Activated CD4-positive, alpha-beta T cell treated with anti-CD3 and anti-CD28 coated beads for 36 hours (primary cell): ENCODE measurements at places on chromosomes 5 and 9.
A peak's percentile ranks its signal among the peaks of the same experiment; 100 is the strongest.

DNA sequence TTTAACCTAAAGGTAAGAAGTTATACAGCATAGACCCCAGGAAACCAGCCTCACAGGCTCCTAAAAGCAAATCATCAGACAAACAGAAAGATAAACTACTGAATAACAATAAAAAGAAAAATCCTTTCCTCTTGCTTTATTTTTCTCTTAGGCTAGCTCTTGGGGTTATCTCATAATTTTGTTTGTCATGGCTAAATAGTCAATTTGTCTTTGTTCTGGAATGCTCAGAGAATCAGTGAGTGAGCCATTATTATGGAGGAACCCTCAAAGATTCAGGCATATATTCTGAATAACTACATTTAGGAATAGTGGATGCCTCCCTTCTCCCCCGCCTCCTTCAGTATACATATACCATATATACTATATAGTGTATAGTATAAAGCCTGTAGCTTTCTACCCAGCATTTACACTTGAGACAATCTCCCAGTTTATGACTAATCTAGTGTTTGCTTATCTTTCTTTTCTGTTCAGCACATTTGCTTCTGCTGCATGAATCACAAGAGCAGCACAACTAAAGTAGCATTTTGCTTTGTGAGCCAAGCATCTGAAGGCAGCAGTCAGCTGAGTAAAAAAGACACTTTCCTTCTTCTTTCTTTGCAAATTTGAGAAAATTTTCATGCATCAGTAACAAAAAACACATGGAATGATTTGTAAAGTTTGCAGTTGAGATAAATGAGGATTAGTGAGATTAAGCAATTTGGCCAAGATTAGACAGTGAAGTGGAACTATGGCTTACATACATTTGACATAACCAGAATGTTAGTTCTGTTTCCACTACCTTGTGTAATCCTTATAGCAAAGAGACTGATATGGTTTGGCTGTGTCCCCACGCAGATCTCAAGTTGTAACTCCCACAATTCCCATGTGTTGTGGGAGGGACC, 45.3 kb upstream of the PPP3R2 start:
- no peak for DNase-seq

- peak; percentile 48 for DNase-seq
Measured at GRCh38 chr9:126401107-126401506, 74.5 kb downstream of the MVB12B start.

DNA sequence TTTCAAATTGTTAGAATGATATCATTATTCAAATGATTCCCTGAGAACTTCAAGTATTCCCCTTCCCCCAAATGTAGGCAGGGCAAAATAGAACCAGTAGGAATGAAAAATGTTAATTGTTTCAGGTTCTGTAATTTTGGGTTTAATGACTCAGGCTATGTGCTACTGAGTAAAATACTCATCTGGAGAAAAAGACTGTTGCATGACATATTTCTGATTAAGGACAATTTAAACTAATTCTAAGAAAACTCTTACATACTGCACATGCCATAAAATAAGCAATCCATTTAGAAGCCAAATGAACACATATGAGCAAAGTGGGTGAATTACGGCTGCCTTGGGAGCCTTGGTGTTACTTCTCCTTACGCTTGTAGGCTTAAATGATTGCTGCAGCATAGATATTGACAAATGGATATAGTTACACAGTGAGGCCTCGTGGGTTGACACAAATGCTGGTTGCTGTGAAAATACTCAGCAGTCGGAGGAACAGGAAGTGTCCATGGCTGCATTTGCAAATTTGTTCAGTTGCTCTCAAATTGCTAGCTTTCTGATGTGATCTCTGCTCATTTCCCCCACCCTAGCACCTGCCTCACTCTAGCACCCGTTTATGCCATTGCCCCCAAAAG, 174.9 kb upstream of the DMAC1 start:
- DNase-seq, result peak; percentile 41

- no peak for DNase-seq
Measured at GRCh38 chr5:53359916-53360517, 120.4 kb upstream of the FST start.

DNA sequence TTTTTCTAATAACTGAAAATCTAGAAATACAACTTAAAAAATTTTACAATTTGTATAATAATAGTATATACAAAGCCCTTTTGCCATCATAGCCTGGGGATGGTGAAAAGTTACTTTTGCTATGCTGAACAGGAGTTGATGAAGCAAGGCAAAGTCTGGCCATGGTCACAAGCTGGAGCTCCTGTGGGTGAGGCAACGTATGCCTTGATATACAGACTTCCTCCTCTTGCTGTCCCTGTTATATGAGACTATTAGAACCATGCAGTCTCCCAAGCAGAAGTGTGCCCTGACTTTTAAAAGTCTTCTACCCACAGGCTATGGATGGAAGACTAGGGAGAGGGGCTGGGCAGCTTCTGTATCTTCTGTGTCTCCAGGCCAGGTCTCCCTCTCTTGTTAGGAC, 15.7 kb downstream of the FAM151B start:
- DNase-seq, result no peak

DNA sequence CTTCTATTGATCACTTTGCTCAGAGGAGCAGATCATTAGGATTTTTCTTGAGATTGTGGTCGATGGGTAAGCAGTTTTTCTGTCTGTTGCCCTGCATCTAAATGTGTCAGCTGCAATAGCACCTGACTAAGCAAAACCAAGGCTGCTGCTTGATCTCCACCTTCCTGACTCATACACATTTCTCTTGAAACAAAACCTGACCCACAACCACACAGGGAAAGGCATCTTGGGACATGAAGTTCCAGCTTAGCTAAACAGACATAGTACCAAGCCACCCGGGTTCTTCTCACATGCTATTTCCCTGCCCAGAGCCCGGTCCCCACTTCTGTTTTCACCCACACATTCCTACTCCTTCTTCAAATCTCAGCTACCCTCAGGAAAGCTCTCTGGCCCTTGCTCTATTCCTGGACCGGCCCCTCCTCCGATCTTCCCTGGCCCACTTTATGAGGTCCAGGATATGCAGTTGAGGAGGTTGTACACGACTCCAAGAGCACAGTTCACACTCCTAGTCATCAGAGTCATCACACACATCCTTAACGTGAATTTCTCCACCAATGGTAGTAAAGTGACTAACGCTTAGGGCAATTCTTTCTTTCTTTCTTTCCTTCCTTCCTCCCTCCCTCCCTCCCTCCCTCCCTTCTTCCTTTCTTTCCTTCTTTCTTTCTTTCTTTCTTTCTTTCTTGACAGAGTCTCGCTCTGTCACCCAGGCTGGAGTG, 16.0 kb upstream of the ZBTB43 start:
- peak; percentile 36 for DNase-seq

- peak; percentile 82 for DNase-seq
Measured at GRCh38 chr9:35489313-35490154, at the start of gene RUSC2. Gene RUSC2, plus strand, starts transcription at chr9:35490111. Its CDS starts 56,411 bp downstream, at chr9:35546522.

DNA sequence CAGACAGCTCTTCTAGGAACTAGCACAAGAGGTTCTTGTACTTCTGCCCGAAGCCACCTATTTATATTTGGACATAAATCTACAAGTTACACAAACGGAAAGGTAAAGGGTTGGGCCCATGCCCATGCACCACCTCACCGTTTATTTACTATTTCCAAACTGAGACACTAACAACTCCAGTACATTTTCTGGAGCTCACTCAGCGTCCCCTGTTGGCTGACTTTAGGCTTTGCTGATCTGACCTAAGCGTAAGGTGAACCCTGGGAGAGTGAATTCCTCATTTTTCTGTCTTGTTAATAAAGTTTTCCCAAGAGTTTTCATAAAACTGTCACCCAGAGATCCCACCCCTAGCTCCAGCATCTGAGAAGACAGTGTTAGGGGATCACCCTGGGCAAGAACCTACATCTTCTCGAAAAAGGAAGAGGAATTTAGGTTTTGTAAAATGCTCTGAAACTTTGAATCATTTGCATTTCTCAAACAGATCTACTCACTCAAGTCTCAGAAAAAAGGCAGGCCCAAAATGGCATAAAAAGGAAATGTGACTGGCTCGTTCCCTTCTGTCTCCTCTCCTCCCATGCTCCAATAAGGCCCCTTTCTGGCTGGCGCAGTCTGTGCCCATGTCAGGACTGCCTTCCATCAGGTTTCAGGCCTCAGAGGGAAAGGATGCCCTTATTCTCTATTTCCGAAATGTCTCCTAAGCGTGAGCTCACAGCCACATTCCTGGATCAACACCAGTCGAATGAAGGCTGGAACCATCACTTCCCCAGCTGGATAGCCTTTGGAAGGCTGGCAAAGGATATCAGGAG, 201.3 kb downstream of the FANCC start:
- no peak for DNase-seq

DNA sequence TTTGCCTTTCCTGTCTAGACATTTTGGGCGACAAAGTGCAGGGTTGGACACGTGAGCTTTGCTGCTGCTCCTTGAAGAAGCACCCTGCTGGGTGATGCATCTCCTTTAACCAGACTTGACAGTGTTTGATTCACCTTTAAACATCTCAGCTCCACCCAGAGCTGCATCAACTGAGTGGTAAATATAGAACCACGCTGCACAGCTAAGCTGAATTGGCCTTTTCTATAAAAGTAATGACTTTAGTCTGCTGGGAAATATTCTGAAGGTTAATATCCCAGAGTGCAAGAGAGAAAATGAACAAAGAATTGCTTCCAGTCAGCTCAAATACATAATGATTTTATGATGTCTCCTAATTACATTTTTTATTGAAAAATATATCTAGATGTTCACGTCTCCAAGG, 264.3 kb upstream of the ADCY2 start:
- DNase-seq, result no peak

- no peak for DNase-seq
Measured at GRCh38 chr5:52740007-52740406, 47.7 kb upstream of the ITGA1 start.

DNA sequence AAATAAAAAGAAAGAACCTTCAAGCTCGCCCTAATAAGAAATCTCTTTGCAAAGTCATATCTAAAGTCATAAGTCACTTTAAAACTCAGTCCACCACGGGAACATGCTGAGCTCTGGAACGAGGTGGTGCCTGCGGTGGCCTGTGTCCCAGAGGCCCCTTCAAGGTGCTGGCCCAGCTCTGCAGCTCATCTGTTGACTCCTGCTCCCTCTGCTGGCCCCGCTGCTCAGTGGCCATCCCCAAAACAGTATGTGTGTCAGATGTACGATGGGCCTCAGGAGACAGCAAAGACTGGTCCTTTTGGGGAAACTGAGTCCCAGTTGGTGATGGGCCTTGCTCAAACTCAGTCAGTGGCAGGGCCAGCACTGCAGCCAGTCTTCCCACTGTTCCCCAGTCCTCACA, 22.8 kb upstream of the FOXB2 start:
- DNase-seq, result peak; percentile 42

DNA sequence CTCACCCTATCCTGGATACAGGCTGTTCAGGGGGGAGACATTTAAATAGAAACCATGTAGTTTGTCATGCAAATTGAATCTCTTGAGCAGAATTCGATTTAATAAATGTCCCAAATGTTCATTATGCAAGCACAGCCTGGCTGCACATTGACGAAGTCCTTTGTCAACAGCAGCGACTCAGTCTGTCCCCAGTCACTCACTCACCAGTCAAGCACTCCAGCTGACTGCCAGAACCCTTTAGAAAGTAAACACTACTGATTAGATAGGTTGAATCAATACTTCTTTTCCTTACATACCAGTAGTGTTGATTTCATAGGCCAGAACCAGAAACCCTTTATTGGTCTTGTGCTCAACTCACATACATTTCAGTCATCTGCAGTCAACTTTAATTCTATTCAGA, 27.5 kb downstream of the CDH6 start:
- no peak for DNase-seq

DNA sequence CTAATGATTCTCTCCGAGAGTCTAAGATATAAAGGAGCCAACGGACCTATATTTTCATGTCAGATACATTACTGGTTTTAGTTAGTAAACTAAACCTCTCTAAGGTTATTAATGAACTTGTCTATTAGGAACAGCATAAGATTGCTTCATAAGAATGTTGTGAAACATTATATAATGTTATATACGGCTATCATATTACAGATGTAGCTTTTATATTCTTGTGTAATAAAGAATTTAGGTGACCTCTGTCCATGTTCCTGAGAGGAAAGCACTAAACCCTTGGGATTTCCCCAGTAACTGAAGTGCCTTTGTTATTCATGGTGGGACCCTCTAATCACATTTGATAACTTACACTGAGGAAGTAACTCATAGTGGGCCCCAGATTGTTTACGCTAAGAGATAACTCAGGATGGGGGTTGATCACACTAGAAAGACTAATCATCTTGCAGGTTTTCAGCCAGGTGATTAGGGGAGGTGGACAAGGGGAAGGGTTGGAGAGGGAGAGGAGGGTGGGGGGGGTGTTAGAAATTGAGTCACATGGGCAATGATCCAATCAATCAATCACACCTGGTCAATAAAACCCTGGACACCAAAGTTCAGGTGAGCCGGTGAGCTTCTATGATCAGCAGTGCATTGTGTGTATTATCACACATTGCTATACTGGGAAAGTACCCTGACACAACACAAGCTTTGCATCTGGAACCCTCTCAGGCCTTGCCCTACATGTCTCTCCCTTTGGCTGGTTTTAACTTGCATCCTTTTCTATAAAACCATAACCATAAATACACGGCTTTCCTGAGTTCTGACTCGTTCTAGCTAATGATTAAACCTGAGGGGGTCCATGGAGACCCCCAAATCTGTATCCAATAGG, 25.8 kb downstream of the ECPAS start:
- DNase-seq, result no peak

DNA sequence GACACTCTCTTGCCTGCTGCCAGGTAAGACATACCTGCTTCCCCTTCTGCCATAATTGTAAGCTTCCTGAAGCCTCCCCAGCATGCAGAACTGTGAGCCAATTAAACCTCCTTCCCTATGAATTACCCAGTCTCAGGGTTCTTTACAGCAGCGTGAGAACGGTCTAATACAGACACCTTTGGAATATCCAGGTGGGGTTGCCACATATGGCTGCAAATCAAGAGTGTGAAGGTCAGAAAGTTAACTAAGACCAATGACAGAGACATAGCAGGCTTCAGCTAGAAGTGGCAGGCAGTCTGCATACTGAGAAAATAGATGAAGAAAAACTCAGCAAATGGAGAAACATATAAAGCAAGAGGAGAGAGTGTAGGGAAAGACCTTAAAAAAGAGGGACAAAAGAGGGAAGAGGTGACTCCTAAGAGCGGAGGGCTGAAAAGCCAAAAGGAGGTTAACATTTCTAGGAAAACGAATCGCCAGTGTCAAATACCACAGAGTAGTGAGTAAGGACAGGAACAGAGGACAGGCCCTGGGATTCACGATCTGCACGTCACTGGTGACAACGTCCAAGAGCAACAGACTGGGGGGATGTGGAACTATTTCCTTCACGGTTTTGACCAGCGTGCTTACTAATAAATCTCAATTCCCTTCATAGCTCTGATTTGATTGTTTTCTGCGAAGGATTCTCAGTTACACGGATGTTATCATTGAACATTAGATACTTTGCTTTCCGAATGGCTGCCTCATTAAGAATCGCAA, 1.7 kb upstream of the ACO1 start:
- no peak for DNase-seq

- DNase-seq, result peak; percentile 53
Measured at GRCh38 chr9:122379340-122379739, 8.5 kb downstream of the PTGS1 start.

DNA sequence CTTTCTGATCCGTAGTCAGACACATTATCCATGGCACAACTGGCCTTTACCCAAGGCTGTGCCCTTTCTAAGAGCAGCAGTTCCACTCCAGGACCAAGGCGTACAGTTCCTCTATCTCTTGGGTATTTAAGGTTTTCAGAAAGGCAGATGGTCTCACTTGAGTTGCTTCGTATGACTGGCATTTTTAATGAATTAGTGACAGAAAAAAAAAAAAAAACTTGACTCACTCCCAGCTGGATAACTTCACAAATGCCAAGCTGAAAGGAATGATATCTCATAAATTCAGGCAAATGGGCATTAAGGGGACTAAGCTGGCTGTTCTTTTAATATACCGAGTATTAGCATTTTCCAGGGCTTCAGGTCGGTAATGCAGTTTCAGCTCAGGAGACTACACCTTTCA, 60.7 kb downstream of the SLC24A2 start:
- DNase-seq, result no peak
